ENCODE measurements at places on chromosomes 11 and 22.

DNA sequence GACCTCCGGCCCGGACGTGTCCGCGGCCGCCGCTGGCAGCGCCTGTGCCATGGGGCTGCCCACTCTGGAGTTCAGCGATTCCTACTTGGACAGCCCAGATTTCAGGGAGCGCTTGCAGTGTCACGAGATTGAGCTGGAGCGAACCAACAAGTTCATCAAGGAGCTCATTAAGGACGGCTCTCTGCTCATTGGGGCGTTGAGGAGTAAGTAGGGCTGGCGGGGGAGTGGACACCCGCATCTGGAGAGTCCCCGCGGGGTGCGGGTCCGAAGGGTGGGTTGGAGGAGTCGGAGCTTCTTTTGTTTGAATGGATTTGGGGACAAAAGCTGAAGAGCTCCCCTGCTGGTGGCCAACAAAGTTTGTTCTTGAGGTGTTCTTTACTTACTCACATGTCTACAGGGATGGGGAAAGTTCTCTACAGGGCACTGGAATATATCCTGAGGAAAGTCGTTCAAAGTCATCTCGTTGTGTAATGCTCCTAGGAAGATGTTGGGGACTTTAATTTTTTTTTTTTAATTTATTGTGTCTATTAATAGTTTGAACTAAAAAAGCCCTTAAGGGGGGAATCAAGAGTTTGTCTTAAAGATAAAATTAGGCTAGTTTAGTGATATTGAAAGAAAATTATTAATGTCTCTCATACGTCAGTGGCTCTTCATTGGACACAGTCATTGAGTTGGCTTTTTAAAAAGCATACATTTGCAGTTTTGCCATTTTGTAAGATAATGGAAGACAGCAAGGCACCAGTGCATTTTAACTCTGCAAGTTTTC is 725 bp downstream of the ARHGAP42 start:
- no peak for DNase-seq

GRCh38 chr11:22797047-22797446 is 32.6 kb downstream of the SVIP start:
- no peak for DNase-seq

DNA sequence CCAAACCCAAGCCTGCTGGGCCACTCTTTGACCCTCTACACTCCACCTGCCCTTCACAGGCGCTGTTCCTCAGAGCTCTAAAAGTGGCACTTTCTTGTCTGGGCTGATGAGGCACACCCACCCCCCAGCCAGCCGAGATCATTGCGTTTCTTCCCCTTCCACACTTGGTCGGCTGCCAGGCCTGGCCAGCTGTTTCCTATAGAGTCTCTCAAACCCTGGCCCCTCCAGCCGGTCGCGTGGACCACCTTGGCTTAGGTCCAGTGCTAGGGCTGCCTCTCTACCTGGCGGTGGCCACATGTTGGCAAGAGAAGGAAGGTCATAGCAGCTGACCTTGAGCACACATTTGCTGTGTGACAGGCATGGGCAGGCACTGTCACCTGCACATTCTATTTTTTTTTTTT is 60.6 kb downstream of the PPP6R2 start:
- no peak for DNase-seq

DNA sequence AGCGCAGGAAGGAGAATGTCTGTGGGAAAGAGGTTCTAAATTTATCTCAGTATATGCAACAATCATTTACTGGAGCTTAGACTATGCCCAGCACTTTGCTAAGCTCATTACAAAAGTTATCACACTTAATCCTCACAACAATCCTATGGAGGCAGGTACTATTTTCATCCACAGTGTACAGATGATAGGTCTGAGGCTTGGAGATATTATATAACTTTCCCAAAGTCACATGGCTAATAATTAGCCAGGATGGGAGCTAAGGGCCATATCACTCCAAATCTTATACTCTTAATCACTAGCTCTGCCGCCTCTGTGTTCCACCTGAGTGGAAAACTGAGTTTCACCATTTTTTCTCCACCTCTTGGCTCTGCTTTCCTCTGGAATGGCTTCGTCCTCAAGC is 47.3 kb upstream of the CAPRIN1 start:
- DNase-seq: no peak

Measured in stimulated activated CD4-positive, alpha-beta T cell treated with anti-CD3 and anti-CD28 coated beads, Interleukin-15, amount 100 ng/mL, for 48 hours (primary cell).